ENCODE measurements at places on chromosomes 3 and 15.

GRCh38 chr3:61936344-61936937 lies 375.1 kb downstream of the PTPRG start:
- no peak for DNase-seq

GRCh38 chr3:160224811-160225175 lies 429 bp upstream of the C3orf80 start:
- DNase-seq: no peak

- peak; percentile 84 for DNase-seq
Observed at GRCh38 chr3:71258116-71258515, 325.4 kb downstream of the FOXP1 start.

GRCh38 chr3:140699516-140700231 lies 21.8 kb downstream of the TRIM42 start:
- DNase-seq: no peak

DNA sequence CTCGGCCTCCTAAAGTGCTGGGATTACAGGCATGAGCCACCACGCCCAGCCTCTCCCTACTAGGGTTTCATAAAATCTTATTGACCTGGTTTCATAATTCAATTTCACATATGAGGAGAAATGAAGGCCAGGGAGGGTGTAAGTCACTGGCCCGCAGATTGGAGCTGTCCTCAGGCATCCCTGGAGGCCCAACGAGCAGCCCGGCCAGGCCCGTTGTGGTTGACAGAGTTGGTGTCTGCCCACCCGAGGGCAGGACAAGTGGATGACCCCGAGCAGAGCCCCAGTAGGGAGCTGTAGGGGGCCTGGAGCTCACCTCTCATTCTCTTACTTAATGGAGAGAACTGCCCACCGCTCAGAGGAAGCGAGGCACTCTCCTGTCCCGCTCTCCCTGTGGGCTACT lies 78.9 kb downstream of the CPN2 start:
- DNase-seq: no peak

GRCh38 chr3:23402728-23403492 lies 199.8 kb downstream of the UBE2E2 start:
- DNase-seq: no peak

- DNase-seq: peak; percentile 21
Observed at GRCh38 chr3:42763021-42763420, 10.0 kb downstream of the CCDC13 start.

GRCh38 chr15:50686469-50687301 lies at the start of gene TRPM7:
TSS of gene TRPM7 (minus strand) at chr15:50686797. CDS start at chr15:50686533, 264 bp downstream.
- peak; percentile 87 for DNase-seq

- DNase-seq: no peak
Observed at GRCh38 chr15:69916169-69916785, 181.4 kb downstream of the TLE3 start.

GRCh38 chr3:34056951-34057390 lies 258.5 kb downstream of the PDCD6IP start:
- DNase-seq: peak; percentile 5

GRCh38 chr3:139694542-139694941 lies 16.8 kb upstream of the NMNAT3 start:
- no peak for DNase-seq

DNA sequence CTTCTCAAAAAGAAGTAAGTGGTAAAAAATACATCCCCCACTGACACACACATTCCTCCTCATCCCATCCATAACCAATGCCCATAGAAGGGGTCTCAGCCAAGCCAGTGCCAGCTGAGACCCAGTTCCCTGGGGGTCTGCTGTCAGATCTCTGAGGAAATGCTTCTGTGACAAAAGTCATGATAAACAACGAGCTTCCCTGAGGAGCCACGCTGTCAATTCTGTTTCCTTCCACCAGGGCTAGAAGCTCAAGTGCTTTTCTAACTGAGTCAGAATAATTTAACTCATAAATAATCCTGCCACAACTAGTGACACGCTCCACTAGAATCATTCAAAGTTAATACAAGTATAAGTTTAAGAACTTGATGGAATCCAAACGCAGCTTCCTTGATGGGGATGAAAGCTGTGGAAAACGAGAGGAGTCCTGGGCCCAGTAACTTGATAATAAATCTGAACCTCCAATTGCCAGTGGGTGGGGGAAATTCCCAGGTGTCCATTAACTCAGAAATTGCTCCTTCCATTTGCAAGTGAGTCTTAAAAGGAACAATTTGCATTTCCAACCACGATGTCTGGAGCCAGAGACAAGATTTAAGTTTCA lies 348.7 kb upstream of the LMCD1 start:
- peak; percentile 17 for DNase-seq

DNA sequence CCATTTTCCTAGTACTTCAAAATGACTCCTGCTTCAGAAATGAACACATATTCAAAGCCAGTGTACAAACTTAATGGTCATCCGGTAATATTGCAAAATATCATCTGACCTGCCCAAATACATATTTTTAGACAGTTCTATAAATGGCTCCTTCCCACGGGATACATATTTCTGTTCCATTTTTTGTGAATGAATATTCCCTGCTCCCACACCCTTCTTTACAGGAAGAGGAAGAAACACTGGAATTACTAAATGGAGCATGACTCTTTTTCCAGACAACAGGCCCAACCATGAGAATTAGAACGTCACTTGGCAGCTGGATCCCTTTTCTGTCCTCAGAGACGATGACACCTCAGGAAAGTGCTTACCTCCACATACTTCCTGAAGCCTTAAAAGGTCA lies 38.0 kb upstream of the CBLB start:
- peak; percentile 84 for DNase-seq

- DNase-seq: no peak
Observed at GRCh38 chr15:70166506-70167087, 68.9 kb upstream of the TLE3 start.

GRCh38 chr15:22224241-22224671 lies 143.9 kb downstream of the OR4M2 start:
- no peak for DNase-seq

DNA sequence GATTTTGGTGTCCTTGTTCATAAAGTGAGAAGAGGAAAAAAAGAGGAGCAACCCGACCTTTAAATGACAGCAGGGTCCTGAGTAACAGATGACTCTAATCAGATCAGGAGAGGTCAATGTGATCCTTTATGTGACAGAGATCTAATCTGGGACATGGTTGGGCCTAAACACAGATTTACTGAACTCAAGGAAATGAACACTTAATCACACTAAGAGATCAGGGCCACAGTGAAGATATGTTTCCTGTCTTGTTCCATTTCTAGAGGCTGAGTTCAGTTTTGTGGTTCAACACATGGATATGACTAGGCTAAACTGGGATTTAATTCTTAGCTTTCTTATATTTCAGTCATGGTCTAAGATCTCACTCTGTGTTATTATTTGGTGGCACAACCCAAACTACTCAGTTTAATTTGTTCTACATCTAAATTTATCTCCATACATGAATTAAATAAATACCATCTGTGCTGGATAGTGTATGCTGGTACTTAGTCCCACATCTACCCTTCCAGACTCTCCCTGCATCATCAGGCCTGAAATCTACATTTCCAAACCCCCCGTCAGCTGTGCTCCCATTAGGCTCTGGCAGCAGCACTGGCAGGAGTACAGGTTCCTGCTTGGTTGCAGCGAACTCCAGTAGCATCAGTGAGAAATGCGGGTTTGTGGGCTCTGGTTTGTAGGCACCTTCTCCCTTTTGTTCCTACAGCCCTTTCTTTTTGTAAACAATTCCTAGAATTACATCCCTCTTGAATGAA lies 22.6 kb downstream of the SFMBT1 start:
- DNase-seq: no peak

- peak; percentile 93 for DNase-seq
Observed at GRCh38 chr3:45551214-45552010, 43.1 kb upstream of the LIMD1 start.

- DNase-seq: no peak
Observed at GRCh38 chr3:12002912-12003311, 1.3 kb upstream of the SYN2 start.

- no peak for DNase-seq
Observed at GRCh38 chr3:13025778-13026518, 47.3 kb downstream of the IQSEC1 start.

DNA sequence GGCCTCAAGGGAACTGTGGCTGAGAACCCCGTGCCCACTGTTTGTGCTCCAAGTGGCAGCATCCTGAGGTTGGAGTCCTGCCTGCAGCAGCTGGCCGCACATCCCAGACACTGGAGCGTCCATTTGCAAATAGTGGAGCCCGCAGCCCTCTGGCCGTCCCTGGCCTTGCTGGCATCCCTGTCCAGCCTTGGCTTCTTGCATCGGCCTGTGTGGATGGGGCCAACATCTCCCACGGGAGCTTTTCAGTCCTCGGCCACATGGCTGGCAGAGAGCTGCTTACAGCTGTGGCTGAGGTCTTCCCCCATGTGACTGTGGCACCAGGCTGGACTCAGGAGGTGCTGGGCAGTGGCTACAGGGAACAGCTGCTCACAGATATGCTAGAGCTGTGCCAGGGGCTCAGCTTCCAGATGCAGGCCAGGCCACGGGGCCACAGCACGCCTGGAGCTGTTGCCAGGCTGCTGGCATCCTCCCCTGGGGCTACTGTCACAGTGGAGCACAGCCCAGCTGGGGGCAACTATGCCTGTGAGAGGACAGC lies 71.2 kb downstream of the FAM43A start:
- no peak for DNase-seq

- DNase-seq: no peak
Observed at GRCh38 chr15:50128266-50128665, 9.2 kb upstream of the ATP8B4 start.

- DNase-seq: no peak
Observed at GRCh38 chr3:160103397-160103796, 114.8 kb downstream of the IL12A start.

DNA sequence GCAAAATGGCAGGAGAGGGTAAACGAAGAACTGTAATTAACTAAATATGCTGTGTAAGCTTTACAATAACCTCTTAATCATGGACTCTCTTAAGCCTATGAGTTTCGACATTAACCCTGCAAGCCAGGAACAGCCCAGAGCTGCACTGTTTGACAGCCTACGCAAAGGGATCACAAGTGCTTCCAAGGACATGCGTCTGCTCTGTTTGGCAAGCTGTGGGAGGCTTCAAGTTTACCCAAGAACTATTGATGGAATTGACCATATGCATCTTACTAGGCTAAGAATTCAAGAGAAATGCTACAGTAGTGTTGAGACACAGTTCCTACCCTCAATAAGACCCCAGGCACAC lies 66.0 kb downstream of the PDZRN3 start:
- peak; percentile 55 for DNase-seq

GRCh38 chr15:88636050-88636449 lies 2.8 kb upstream of the ISG20 start:
- no peak for DNase-seq

DNA sequence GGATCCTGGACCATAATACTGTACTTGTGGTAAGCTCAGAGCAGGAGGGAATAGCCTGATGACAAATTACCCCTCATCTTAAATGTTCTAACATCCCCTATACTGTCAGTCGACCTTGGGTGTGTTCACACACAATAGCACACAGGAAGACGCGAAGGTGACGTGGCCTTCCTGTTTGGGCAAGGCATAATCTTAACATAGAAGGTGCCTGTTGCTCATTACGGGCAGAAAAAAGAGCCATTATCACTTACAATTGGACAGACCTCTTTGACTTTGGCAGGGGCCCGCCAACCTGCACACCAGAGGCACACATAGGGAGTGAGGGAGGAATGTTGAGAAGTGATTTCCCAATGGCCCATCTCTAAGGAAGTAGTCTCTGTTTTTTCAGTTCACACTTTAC lies 144.2 kb downstream of the ANO10 start:
- DNase-seq: no peak

DNA sequence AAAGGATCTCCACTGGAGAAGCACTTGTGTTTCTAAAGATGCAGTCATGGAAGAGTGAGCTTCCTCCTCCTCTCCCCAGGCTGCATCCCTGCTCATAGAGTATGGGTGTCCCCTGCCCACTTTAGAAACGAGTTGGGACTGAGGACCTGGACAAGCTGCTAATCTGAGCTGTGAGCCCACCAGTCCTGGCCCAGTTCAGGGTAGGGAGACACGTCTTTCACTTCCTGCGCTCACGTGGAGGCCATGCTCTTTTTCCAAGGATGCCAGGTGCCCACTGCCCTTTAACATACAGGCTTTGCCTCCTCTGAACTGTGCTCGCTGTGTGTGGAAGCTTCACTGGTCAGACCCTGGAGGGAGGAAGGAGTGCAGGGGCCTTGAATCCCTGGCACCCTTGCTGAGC lies 316.3 kb downstream of the UACA start:
- DNase-seq: no peak

GRCh38 chr3:133753779-133754164 lies 7.6 kb downstream of the TF start:
- no peak for DNase-seq

- no peak for DNase-seq
Observed at GRCh38 chr3:53426918-53427317, 67.5 kb upstream of the CACNA1D start.

GRCh38 chr3:111237946-111238345 lies 166.3 kb downstream of the NECTIN3 start:
- peak; percentile 63 for DNase-seq

- no peak for DNase-seq
Observed at GRCh38 chr3:112847692-112848091, 1.0 kb upstream of the CD200R1L start.

- no peak for DNase-seq
Observed at GRCh38 chr3:143060906-143061305, 58.7 kb upstream of the CHST2 start.

DNA sequence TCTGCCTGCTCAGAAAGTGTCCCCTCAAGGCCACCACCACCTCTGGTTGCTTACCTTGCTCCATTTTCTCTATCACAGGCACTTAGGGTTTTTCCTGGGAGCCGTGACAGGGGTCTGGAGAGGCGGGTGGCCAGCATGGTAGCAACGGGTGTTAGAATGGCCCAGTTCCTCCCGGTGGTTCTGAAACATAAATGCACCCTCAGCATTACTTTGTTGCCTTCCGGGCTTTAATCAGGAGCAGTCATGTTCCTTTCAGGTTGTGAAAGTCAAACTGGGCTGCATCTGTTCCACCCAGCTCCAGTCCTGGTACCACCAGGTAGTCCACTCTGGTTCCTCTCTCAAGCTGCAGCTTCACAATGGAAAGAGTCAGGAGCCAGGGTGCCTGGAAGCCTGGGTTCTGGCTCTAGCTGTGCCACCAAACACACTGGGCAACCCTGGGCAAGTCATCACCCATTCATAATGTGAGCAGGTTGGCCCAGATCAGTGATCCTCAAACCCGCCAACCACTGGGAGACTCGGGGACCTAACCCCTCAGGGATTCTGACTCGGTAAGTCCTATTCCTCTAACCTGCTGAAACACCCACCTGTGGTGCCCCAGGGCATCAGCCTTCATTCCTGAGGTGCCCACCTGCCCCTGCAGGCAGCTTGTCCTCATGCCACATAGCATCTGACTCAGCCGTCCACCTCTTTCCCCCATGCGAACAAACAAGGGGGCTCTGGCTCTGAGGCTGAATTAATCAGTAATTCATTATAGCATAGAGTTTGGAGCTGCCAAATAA lies 9.3 kb downstream of the BDH1 start:
- DNase-seq: no peak

DNA sequence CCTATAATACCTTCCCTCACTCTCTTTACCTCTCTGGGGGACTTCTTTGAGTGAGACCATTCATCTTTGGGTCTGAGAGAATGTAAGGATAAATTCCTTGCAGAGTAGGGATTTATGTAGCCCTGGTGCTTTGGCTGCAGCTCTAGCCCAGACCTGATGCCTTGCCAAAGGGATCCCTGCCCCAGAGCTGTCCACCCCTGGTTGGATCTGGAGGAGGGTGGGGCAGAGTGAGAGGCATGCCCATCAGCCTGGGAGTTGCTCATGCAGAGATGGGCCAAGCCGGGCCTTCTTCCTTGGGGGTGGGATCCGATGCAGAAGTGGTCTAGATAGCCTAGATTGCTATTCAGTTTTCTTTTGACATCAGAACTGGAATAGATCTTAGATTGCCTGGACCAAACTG lies 31.5 kb downstream of the RTP1 start:
- DNase-seq: no peak
